ENCODE measurements at places on chromosomes 5 and 9.

DNA sequence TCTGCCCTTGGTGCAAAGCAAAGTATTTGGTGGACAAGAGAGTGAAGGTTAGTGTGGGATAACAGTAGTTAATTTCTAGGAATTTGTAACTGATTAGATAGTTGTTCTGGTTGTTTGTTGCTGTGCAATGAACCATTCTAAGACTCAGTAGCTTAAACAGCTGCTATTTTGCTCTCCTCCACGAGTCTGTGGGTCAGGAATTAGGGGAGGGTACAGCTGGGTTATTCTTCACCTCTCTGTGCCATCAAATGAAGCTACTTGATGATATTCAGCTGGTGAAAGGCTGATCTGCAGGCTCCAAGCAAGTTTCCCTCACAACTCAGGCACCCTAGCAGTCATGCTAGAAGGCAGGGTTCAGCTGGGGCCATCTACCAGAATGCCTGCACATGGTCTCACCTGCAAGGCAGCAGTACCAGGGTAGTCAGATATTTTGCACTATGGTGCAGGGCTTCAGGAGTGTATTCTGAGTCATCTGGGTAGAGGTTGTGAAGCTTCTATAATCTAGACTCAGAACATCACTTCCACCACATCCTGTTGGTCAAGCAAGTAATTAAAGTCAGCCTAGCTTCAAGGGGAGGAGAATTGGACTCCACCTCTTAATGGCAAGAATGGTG, 159.5 kb upstream of the SLC28A3 start:
- peak; percentile 60 for DNase-seq

DNA sequence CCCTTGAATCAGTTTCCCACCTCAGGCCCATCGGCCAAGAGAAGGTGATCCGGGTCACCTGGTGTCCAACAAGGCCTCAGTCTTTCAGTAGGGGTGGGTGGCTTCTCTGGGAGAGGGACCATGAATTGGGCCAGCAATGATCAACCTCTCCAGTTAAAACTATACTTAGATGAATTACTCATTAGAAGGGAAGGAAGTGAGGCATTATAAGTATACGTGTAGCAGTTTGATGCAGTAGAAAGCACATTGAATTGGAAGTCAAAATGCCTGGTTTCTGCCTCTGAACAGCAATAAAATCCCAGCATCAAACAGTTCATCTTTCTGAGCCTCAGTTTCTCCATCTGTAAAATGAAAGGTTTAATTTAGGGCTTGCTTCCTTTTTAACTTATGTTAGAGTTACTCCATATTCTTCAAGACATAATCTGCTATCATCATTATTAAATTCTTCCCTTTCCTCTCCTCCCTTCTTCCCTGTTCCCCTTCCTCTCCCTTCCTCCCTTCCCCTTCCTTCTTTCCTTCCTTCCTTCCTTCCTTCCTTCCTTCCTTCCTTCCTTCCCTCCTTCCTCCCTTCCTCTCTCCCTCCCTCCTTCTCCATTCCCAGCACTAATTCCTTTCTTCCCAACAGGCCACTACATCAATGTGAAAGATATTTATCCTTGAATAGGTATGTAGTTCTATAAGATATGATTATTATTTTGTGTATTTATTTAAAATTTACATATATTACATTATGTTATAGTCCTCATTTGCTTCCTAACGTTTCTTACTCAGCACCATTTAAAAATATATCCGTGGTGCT, 18.6 kb upstream of the TMEM174 start:
- DNase-seq, result peak; percentile 45

- DNase-seq, result no peak
Measured at GRCh38 chr5:53590759-53591158, 30.3 kb downstream of the NDUFS4 start.

- no peak for DNase-seq
Measured at GRCh38 chr5:146815411-146815810, 63.1 kb downstream of the PPP2R2B start.

DNA sequence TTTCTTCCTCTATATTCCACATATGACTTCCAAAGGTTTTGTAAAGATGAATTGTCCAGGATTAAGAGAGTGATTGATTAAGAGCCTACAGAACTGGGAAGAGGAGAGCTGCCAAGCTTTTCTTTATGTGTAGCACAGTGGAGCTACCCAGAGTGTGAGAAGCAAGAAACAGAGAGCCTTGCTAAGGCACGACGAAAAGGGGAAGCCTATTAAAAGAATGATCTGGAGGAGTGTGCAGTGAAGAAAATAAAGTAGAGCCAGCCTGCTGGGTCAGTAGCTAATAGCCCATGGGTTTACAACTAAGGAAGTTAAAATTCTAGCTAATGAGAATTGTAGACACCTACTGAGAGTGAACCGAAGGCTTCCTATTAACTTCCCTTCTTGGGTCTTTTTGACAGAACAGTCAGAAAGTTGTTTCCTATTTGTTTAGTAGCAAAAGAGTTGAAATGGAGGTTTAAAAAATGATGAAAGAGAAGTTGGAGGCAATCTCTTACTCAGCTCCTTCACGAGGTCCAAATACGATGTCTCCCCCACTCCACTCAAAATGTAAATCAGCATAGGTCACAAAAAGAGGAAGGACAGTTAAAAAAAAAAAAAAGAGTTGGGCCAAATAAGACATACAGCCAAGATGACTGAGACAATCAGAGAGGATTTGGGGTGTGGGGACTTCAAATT, 957 bp upstream of the PRR16 start:
- DNase-seq, result no peak

All from kidney tubule cell (primary cell).